Sigmoid colon (tissue), 7 donors: ENCODE measurements at places on chromosomes 2 and 18. TPM values are rescaled to one million over a fixed set of nuclear protein-coding genes. Genes with fewer than 3 reads are reported as not detected.

Gene PDIA6
- total RNA-seq = 81.3 TPM

Gene PLEK
- total RNA-seq = 15.2 TPM

Gene MSGN1
- total RNA-seq = not detected

Gene IL37
- not detected for total RNA-seq

Gene TOGARAM2
- 2.9 TPM for total RNA-seq

Gene ATP6V1C2
- 0.55 TPM for total RNA-seq
